ENCODE measurements at places on chromosomes 5 and 9. TPM values are rescaled to one million over a fixed set of nuclear protein-coding genes. Genes with fewer than 3 reads are reported as not detected.

DNA sequence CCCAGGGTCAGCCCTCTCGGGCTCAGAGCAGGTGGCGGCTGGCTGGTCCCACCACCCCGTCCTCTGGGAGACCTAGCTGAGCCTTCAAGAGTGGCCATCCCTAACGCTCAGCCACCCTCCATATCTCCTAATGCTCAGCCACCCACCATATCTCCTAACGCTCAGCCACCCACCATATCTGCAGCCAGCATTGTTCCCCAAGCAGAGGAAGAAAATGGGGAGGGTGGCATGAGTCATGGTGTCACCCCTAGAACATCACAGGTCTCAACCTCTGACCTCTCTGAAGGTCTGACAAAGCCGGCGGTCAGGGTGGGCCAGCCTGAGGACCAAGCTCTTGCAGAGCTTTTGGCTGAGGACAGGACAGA is 14.7 kb downstream of the LHX3 start:
- H3K27me3 ChIP-seq = peaks cover 44% of the 10 kb centered on the region
- no peaks in the 10 kb centered on the region for H3K4me1 ChIP-seq
- no peaks in the 10 kb centered on the region for H3K36me3 ChIP-seq
- H3K4me3 ChIP-seq = no peak overlapping the region

DNA sequence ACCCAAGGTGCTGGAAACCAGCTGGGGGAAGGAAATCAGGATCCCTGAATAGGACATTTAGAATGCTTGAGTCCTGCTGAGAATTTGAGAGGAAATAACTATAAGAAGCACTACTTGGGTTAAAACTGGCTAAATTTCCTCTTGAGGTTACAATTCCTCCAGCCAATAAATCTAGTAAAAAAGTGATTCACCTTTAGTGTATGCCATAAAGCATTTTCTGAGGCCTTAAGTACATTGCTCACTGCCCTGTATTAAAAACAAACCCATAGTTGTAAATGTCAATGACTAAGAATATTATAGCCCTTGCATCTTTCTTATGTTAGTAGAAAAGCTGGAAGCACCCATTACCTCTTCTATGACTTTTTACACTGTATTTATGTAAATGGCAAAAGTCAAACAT is 634.7 kb upstream of the ARRDC3 start:
- no peak overlapping the region for H3K27ac ChIP-seq
- DNase-seq = no peak
- no peaks in the 10 kb centered on the region for H3K36me3 ChIP-seq
- H3K4me3 ChIP-seq = no peak overlapping the region
- H3K4me1 ChIP-seq = no peaks in the 10 kb centered on the region

GRCh38 chr9:110615498-110615897 is 36.0 kb upstream of the SVEP1 start:
- H3K36me3 ChIP-seq = no peaks in the 10 kb centered on the region
- no peak for DNase-seq
- no peaks in the 10 kb centered on the region for H3K4me1 ChIP-seq
- H3K27me3 ChIP-seq = no peaks in the 10 kb centered on the region
- no peak overlapping the region for H3K4me3 ChIP-seq

GRCh38 chr9:74277532-74277931 is 219.6 kb upstream of the RORB start:
- H3K4me1 ChIP-seq = peaks cover 15% of the 10 kb centered on the region
- no peak overlapping the region for H3K4me3 ChIP-seq
- H3K27me3 ChIP-seq = no peaks in the 10 kb centered on the region
- no peaks in the 10 kb centered on the region for H3K36me3 ChIP-seq

GRCh38 chr9:113988385-113989016 is 89.6 kb downstream of the AMBP start:
- no peaks in the 10 kb centered on the region for H3K36me3 ChIP-seq
- no peak for DNase-seq
- no peak overlapping the region for H3K27ac ChIP-seq
- H3K4me3 ChIP-seq = no peak overlapping the region

DNA sequence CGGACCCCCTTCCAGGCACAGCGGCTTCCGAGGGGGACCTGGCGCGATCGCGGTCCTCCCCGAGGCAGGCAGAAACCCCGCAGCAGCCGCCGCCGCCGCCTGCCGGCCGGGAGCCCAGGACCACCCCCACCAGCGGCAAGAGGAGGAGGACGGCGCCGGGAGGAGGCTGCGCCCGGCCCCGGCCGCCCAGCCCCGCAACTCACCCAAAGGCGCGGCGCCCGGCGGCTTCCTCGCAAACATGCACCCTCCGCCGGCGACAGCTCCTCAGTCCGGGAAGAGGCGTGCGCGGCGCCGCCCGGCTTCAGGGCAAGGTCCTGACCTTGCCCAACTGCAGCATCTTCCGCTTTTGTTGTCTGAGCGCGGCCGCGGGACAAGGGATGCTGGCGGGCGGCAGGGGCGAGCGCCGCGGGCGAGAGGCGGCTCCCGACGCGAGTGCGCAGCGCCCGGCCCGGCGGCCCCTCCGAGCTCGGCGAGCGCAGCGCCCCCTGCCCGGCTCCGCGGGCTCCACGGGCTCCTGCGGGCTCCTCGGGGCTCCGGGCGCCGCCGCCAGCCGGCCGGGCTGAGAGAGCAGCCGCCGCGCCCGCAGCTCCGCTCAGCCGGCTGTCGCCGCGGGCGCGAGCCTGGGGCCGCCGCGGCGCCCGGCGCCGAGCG is 507 bp downstream of the CTNND2 start:
- H3K36me3 ChIP-seq = peaks cover 4% of the 10 kb centered on the region
- no peak overlapping the region for H3K4me3 ChIP-seq
- H3K27ac ChIP-seq = no peak overlapping the region
- peaks cover 3% of the 10 kb centered on the region for H3K4me1 ChIP-seq
- DNase-seq = no peak

GRCh38 chr9:69376651-69377050 is 51.6 kb downstream of the ENTREP1 start:
- DNase-seq = no peak
- no peak overlapping the region for H3K4me3 ChIP-seq
- H3K27me3 ChIP-seq = no peaks in the 10 kb centered on the region

DNA sequence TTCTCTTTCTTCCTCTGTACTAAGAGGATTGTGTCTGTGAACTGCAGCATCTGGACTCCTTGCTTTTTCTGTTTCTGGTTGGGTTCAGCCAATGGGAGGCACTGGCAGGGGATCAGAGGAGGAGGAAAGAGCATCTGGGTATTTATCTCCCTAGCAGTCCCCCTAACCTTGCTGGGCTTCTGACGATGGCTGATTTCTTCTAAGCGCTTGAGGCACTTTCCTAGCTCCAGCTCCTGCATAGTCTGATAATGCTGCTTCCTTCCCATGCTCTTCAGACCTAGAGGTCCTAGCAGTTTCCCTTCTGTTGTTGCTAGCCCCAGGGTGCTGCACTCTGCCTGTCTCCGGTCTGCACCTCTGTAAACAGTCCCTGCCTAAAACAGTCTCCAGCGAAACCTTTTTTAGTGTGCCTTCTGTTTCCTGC is 225.1 kb downstream of the PDZD2 start:
- DNase-seq = no peak
- peaks cover 18% of the 10 kb centered on the region for H3K27me3 ChIP-seq
- no peaks in the 10 kb centered on the region for H3K4me1 ChIP-seq
- no peak overlapping the region for H3K4me3 ChIP-seq
- peaks cover 5% of the 10 kb centered on the region for H3K36me3 ChIP-seq

The GPRIN1 gene
- total RNA-seq = 2.5 TPM

The SLC23A1 gene
- 2.5 TPM for total RNA-seq

The SEMA6A gene
- 0.40 TPM for total RNA-seq

The TRAF1 gene
- total RNA-seq = 59.6 TPM
